ENCODE measurements at places on chromosomes 5 and 9.

DNA sequence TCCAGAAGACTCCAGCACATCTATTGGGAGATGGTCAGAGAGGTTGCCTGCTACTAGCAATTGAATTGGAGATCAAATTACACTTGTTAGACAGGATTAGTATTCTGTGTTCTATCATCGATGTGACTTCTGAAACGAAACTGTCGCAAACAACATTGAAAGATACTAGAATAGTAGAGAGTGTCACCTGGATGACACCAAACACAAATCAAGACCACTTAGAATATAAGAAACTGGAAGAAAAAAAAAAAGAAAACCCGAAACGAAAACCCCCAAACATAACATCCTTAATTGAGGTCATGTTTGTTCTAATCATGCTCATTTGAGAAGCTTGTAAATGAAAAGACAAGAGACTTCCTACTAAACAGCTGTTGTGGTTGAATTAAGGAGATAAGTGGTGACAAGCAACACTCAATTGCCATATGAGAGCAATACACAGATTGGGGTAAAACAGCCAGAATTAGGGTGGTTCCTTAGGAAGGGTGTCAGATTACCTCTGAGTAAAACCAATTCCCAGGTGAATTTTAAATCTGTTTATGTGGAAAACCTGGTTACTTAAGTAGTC lies 97.6 kb downstream of the BASP1 start:
- DNase-seq, result no peak

DNA sequence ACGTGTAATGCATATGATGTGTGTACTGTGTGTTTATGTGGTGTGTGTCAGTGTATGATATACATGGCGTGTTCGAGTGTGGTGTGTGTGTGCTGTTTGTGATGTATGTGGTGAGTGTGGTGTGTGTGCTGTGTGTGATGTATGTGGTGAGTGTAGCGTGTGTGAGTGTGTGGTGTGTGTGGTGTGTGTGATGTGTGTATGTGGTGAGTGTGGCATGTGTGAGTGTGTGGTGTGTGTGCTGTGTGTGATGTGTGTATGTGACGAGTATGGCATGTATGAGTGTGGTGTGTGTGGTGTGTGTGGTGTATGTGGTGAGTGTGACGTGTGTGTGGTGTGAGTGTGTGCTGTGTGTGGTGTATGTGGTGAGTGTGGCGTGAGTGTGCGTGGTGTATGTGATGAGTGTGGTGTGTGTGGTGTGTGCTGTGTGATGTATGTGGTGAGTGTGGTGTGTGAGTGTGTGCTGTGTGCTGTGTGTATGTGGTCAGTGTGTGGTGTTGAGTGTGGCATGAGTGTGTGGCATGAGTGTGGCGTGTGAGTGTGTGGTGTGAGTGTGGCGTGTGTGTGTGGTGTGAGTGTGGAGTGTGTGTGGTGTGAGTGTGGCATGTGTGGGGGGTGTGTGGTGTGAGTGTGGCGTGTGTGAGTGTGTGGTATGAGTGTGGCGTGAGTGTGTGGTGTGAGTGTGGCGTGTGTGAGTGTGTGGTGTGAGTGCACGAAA lies 56.8 kb upstream of the CKS2 start:
- no peak for DNase-seq

- no peak for DNase-seq
These were observed 65.3 kb upstream of the PLPP1 start for GRCh38 chr5:55600086-55600485.

DNA sequence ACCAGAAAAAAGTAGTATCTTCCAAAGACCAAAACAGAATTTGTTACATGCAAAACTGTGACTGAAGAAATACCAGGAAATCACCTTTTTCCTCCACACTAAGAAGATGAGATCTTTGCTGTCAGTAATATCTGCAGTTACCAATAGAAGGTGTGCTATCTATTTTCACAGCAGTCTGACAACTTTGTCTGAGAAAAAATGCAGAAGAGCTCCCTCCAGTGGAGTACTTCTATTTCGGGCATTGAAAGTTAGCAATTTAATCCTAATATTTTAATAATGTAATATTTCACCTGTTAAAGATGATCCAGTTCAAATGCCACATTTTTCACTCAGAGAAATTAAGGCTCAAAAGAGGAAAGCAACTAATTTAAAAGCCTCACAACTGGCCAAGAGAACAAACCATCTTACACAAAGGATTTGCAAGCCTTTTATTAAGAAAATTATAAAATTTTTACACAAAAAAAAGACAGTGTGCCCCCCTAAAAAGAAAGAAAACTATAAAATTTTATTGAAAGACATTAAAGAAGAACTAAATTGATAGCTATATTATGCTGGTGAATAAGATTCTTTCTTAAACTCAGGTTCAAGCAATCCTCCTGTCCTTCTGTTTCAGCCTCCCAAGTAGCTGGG lies 50.6 kb downstream of the DEPDC1B start:
- DNase-seq, result no peak

DNA sequence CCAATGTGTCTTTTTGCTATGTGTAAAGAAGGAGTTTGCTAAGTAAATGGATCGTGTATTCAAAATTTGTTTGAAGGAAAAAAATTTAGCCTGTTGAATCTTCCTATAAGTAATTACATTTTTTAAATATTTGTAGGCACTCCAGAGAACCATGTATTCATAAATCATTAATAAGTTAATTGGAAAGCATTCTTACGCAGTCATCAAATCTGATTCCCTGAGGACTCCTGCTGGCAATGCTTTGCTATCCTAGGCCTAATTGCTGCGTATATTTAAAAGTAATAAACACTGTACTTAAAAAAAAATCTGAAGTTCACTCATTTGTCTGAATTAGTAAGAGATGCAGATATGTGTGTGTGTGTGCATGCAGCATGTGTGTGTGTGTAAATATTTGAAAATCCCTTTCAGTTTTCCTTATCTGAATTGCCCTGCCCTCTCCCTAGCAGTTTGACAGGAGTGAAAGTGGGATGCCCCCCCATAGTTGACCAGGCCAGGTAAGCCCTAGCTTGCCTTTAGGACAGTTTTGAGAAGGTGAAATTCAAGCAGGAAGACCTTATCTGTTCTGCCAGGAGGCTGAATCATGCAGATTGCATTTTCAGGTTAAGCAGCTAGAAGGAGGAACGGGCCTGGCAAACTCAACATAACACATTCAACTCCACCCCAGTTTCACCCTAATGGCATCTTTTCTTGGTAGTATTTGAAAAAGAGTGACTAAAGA lies 81.2 kb upstream of the DNAH5 start:
- DNase-seq, result no peak

DNA sequence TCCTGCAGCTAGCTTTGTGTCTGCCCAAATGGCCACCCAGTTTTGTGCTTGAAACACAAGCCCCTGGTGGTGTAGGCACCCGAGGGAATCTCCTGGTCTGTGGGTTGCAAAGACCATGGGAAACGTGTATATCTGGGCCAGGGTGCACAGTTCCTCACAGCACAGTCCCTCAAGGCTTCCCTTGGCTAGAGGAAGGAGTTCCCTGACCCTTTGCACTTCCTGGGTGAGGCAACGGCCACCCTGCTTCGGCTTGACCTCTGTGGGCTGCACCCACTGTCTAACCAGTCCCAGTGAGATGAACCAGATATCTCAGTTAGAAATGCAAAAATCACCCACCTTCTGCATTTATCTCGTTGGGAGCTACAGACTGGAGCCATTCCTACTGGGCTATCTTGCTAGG lies 865.0 kb upstream of the ACO1 start:
- DNase-seq, result no peak

DNA sequence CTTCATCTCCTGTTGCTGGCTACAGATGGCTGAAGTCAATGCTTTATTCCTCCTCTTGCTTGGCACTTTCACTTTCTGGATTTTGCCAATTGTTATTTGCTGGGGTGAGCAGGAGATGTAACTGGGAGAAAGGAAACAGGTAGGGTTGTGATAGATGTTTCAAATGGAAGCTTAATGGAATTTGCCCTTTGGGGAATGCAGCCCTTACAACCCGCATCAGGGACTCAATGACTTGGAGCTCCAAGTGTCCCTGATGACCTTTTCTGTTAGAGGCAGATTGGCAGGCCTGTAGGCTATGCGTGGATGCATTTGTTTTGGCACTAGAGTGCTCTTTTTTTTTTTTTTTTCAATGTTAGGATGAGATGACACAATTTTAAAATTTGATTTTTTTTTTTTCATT lies 219.9 kb upstream of the GLRA1 start:
- no peak for DNase-seq

- DNase-seq, result no peak
These were observed 23.4 kb upstream of the BARX1 start for GRCh38 chr9:93978551-93978950.

DNA sequence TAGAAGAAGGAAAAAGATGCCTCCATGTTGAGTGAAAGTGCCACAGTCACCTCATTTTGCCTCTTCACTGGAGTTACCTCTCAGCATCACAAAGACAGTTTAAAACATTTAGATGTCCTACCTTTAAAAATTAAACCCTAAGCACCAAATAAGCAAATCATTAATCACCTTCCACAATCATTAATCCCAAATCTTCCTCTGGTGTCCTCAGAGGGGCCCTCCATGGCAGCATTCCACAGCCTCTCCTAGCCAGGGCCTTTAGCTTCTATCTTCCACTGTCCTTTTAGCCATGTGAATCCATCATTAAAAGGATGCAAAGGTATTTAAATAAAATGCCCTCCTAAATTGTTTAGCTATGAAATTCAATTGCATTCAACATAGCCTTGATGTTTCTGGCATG lies 310.8 kb downstream of the PDE4D start:
- no peak for DNase-seq

GRCh38 chr5:141623186-141623585 lies 4.4 kb upstream of the DIAPH1 start:
- DNase-seq, result no peak

DNA sequence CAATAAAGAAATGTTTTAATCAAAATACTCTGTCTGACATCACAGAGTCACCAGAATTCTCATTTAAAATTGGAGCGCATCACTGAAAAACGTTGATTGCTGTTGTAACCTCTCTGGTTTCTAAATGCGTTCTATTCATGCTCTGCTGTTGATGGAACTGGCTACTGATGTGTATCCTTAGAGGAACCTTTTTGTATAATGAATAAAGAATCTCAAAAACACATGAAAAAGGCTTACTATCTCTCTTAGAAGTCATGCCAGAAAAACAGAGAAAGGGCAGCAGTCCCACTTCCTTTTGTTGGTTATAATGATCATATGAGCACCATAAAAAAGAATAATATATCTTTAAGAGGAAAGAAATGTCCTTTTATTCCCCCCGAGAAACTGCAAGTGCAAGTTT lies 615.5 kb downstream of the TLE1 start:
- no peak for DNase-seq

DNA sequence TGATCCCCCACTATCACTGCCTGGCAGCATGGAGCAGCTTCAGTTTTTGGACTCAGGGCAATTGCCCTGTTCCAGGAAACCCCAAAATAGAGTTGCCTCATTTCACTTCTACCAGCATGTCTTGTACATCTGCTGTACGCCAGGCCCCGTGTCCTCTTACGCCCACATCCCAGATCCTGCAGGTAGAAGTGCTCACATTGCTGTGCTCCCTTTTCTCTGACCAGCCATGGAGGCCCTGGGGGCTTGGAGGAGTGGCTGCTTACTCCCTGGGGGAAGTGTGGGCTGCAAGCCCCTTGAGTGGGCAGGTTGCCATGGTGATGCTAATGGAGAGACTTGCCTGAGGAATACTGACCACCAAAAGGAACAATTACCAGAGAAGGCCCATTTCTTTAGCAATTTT lies 55.6 kb upstream of the KCNIP1 start:
- DNase-seq, result no peak

DNA sequence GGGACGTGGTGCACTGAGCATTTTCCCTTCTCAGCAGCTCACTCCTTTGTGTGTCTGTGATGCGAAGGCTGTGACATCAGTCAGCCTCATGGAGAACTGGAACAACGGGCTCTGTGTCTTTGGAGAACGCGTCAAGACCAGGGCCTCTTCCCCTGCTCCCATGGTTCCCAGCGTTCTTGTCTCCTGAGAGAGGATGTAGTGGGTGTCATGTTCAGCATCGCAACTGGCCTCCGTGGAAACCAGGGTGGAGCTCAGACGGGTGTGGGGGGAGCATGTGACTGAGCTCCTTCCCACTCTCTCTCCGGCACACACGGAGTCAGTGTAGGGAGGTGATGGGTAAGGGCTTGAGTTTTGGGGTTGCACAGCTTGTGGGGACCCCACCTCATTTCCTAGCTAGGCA lies 59.7 kb downstream of the TENT4A start:
- DNase-seq, result no peak

GRCh38 chr5:167786871-167787578 lies 504.4 kb upstream of the WWC1 start:
- no peak for DNase-seq

DNA sequence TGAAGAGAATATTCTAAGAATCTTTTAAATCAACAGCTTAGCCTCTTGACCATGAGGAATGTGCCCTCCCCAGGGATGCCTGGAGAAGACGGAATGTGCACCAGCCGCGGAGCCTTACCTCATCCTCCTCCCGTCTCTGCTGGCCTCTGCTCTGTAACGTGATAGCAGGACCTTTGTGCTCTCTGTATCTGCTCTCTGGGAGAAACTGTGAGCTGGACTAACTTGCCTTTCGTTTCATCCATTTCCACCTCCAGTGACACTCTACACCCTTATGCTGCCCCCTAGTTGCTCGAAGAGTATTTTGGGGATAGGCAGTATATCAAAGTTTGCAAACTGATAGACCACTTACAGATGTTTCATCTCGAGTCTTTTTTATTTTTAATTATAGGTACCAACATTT lies 141.4 kb downstream of the NPR3 start:
- no peak for DNase-seq

- no peak for DNase-seq
These were observed 37.4 kb downstream of the CSNK1G3 start for GRCh38 chr5:123549256-123549904.

DNA sequence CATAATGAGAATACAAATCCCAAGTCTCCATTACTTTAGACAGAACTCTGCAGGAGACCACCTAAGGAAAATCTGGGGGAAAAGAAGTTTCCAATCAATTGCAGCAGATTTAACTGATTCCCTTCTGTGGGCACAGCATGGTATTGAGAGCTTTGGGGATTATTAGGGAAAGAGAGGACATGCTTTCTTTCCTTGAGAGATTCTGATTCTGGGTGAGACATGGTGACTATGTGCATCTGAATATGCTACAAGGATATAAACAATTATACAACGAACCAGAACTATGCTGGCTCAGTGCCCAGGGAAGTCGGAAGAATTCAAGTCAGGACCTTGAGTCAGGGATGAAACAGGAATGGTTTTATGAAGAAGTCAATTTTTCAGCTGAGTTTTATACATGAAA lies 183.7 kb downstream of the PDE4D start:
- no peak for DNase-seq

GRCh38 chr9:123378025-123378424 lies 22.0 kb downstream of the CRB2 start:
- no peak for DNase-seq

GRCh38 chr9:35743880-35744518 lies 5.0 kb downstream of the GBA2 start:
- no peak for DNase-seq

- no peak for DNase-seq
These were observed 36.9 kb downstream of the FAM78A start for GRCh38 chr9:131239161-131239975.

Measured in esophagus squamous epithelium (tissue), 5 donors.